H7 (cell line): ENCODE measurements at places on chromosomes 13 and 19. TPM values are rescaled to one million over a fixed set of nuclear protein-coding genes. Genes with fewer than 3 reads are reported as not detected.

DNA sequence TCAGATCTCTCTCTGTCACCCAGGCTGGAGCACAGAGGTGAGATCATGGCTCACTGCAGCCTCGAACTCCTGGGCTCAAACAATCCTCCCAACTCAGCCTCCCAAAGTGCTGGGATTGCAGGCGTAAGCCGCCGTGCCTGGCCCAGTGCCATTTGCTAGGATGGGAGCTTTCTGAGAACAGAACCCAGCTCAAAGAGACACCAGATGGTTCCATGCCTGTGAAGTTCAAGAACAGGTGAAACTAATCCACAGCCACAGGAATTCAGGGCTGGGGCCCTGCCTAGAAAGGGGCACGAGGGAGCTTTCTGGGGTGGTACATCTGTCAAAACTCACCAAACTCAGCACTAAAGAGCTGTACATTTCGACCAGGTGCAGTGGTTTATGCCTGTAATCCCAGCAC is 4.2 kb downstream of the SLC7A9 start:
- DNase-seq = no peak

DNA sequence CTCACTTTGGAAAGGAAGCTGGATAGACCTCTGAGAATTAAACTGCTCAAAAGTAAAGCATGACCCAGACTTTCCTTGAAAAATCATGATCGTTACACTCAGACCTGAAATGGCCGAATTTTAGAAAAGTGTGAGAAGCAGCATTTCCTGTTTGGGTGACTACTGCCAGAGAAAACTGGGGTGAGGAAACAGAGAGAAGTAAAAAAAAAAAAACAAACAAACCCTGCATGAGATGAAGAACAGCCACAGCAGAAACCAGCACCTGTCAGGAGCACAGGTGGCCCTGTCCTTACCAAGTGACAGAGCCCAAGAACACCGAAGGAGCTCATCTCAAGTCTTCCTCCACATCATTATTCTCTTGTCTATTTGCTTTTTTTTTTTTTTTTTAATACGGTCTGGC is 12.0 kb upstream of the ADPRHL1 start:
- no peak for DNase-seq

DNA sequence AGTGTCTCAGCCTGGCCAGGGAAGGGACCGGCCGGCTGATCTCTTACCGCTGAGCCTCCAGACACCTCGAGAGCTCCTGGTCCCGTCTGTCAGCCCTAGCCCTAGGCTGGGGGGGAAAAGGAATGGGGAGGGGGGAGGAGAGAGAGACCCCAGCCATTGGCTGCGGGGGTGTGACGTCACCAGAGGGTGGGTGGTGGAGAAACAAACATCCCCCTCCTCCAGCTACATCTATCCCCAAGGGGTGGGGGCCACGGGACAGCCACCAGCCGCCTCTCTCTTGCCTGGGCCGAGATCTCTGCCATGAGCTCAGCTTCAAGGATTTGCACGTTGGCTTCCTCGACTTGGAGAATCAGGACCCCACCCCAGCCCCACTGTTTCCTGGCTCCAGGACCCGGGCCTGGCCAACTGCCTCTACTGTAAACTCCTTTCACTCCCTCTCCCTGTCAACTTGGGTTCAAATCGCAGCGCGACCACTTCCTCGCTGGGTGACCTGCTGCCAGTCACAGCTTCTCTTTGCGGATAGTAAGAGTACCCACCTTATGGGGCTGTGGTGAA is at the start of gene PRX:
Gene PRX, minus strand, starts transcription at position 88 of the 555 bp plus-strand sequence. CDS start 5,446 bp downstream, outside the sequence.
- DNase-seq = peak; percentile 98

DNA sequence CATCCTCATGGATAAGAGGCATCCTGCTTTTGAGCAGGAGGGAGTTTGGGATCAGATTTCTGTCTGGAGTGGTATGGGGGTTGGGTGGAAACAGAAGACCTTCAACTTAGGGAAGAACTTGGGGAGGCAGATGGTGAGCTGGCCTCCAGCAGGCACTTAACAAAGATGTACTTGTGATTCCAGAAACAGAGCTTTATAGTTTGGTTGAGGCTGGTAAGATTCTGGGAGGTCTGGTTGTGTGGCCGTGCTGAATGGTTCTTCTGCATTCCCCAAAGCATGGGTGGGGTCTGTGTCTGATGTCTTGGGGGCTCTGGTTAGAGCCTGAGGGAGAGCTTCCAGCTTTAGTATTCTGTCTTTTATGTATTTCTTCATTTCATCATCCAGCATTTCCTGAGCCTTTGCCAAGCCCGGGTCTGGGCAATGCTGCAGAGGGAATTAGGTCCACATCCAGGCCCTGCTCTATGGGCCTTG is 4.8 kb downstream of the MEGF8 start:
- DNase-seq = no peak

GRCh38 chr19:38788478-38789243 is at the start of gene LGALS7B:
TSS of gene LGALS7B (plus strand) at chr19:38789200. CDS start at chr19:38789227, 27 bp downstream.
- DNase-seq = peak; percentile 41

DNA sequence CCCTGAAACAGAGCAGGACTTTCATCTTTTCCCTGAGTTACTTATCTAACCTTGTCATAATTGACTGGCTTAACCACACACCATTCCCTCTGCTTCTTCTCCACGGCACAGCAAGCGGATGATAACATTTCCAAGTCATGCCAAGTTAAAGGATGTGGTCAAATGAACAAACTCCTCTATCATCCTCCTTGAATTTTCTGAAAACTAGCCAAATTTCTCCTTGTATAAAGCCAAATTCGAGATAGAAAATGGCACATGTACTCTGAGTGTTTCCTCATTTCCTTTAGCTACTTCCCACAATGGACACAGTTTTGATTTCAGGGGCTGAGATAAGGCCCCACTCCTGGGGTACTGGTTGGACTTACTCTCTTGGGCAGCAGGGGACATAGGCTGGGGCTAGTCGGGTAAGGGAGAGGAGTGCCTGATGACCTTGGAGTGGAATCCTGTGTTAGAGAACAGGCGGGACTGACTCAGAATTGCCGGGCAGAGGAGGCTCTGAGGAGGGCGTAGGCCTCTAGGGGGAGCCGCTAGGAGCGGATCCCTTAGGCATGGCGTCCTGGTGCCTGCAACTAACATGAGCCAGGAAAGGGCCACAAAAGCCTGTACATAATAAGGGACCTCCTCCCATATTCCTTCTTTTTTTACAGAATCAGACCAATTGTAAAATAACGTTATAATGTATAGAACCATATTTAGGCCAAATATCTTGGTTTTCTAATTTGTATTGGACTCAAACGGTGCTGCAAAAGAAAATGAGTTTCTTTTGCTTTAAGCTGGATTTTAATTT is 20.3 kb upstream of the TMTC4 start:
- peak; percentile 85 for DNase-seq

GRCh38 chr13:97426695-97427094 is 7.3 kb upstream of the RAP2A start:
- DNase-seq = no peak

- DNase-seq = no peak
Observed at GRCh38 chr13:26340807-26341206, 86.9 kb downstream of the CDK8 start.

DNA sequence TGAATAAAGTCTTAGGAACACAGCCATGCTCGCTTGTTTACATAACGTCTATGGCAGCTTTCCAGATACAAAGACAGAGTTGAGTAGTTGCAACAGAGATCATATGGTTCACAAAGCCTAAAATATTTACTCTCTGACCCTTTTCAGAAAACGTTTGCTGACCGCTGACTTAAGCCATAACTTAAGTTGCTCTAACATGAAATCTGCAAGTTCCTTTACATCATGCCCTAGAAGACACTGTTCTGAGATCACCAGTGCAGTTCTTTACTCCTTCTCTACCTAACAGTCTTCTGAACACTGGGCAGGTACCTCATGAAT is 166.4 kb downstream of the DCLK1 start:
- no peak for DNase-seq

GRCh38 chr13:43573802-43574514 is 212.8 kb downstream of the ENOX1 start:
- DNase-seq = no peak

DNA sequence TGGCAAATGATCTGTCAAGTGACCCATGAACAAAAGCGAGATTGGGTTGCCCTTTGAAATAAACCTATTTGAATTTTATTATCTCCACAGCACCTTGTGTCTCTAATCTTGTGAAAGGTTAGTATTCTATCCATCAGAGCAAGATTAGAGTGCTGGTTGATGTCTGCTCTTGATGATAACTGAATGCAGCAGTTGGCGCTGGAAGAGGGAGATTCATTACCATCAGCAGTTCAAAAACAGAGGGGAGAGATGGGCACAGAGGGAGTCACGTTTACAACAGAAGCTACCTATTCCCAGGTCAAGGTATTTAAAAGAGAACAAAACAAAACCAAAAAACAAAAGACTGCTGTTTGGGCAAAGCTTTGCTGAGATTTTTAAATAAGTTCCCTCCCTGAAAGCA is 588.1 kb downstream of the GPC6 start:
- DNase-seq = no peak

Gene CYSLTR2
- total RNA-seq = not detected in 2 replicates

Gene CLDN10
- 17.8 and 21.9 TPM in 2 replicates for total RNA-seq

Gene PLIN5
- 1.3 and 2.5 TPM in 2 replicates for total RNA-seq

Gene RNF113B
- total RNA-seq = not detected in 2 replicates

Gene ZNF723
- not detected in 2 replicates for total RNA-seq
